ENCODE measurements at places on chromosomes 4 and X. TPM values are rescaled to one million over a fixed set of nuclear protein-coding genes. Genes with fewer than 3 reads are reported as not detected.

DNA sequence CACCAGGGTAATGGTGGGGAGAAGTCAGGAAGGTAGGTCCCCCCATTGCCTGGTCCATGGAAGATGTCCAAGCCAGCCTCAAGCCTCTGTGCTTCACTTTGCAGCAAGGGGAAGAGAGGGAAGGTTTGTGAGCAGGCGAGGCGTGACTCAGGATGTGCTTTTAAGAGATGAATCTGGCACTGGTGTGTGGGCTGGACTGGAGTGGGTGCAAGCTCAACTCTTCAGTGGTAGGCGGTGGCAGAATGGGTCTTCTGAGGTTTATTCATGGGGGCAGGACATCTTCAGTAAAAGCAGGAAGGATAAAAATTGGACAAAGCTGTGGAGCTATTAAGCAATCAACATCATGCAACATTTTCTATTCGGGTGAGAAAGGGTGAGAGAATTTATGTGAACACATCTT lies 19.4 kb downstream of the GPM6B start:
- no peak for DNase-seq

SPANXD gene
- not detected for total RNA-seq

- no peak for DNase-seq
Observed at GRCh38 chrX:6694977-6695376, 160.1 kb upstream of the VCX3A start.

DNA sequence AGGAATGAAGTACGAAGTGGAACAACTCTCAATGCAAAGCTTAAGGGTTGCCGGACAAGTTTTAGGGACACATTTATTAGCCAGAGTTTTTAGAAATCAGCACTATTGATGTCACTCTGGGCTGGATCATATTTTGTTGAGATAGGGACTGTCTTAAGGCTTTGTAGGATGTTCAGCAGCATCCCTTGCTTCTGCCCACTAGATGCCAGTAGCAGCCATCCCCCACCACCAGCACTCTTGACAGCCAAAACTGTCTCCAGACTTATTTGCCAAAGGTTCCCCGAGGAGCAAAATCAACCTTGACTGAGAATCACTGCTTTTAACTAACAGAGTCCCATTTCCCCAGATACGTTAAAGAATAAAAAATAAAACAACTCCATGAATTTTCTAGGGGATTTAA lies 1497.3 kb downstream of the STIM2 start:
- no peak for DNase-seq

GLRA3 gene
- total RNA-seq: not detected

F11 gene
- not detected for total RNA-seq

GPR173 gene
- total RNA-seq: 2.1 TPM

- no peak for DNase-seq
Observed at GRCh38 chr4:92658318-92658717, 354.6 kb downstream of the GRID2 start.

UBA6 gene
- total RNA-seq: 5.1 TPM

TENM3 gene
- 2.8 TPM for total RNA-seq

DNA sequence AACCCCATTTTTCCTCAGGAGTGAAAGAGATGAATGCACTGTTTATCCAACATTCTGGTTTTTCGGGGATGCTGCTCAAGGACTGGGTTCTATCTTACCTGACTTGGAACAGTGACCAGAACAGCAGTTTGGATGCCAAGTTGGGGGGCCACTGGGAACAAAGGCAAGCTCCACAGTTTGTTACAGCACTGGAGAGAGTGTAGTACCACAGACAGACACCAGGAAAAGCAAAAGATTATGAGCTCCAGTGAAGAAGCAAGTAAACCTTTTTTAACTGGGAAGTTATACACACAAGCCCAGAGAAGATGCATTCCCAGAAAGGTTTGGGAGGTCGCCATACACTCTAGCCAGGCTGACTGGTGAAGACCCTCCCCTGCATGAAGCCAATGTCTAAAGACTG lies 13.6 kb downstream of the C4orf36 start:
- DNase-seq: no peak

- no peak for DNase-seq
Observed at GRCh38 chr4:84291969-84292368, 207.1 kb downstream of the NKX6-1 start.

DNA sequence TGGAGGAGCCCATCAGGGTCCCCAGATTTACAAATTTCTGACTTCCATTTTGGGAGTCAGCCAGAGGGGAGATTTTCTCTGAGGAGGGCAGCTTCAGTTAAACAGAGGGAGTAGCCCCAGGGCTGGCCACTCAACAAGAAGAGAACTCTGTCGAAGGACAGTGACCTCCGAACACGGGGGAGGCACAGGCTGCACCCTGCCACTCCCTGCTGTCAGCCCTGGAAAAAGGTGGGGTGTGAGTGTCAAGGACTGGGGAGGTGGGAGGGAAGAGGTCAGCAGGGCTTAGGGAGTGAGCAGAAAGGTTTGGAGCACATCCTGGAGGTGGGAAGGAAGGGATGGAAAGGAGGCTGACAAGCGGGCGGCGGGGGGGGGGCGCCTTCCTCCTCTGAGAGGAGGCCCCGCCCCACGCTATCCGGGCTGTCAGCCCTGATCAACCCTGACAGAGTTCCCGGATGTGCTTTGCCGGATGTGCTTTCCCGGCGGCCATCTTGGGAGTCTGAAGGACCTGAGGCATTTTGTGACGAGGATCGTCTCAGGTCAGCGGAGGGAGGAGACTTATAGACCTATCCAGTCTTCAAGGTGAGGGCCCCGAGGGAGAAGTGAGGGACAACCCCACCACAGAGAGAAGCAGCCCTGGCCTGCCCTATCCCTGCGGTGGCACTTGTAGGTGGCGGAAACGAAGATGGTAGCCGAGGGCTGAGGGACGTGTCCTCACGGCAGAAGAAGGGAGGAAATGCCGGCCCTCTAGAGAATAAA lies at the start of gene MAGEC1:
Gene MAGEC1 (plus strand): TSS at position 495 of the 756 bp plus-strand sequence. CDS start 1,179 bp downstream, outside the sequence.
- DNase-seq: no peak

DNA sequence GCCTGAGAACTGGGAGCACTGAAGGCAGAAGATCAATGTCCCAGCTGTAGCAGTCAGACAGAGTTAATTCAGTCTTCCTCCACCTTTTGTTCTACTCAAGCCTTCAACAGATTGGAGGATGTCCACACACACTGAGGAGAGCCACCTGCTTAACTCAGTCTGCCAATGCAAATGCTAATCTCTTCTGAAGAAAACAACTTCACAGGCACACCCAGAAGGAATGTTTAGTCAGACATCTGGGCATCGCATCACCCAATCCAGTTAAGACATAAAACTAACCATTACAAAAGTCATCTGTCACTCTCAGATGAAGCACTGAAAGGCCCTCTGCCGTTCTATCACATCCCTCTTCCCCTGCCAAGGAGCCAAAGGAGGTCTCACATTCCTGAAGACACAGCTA lies 173.7 kb downstream of the CENPC start:
- no peak for DNase-seq

- DNase-seq: no peak
Observed at GRCh38 chrX:16897445-16897844, 27.3 kb upstream of the RBBP7 start.

SPANXN4 gene
- not detected for total RNA-seq

DNA sequence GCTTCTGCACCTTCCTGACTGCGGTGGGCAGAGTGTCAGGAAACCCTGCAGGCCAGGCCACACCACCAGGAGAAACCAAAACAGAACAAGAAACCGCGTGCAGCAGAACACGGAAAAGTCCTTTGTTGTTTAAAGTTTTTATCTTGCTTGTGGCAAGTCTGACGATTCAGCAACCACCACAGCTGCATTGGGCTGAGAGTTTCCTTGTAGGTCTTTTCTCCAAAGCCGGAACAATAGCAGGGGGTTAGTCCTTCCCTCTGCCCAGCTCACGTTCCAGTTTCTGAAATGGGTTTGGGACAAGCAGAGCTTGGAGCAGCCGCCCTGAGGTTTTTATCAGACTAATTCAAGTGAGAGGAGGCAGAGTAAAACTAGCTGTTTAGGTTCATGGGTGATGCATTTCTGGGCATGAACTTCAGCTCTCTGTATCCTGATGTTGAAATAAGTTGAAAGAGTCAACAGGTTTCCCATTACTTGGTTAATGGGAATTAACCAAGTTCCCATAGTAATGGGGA lies 216.9 kb downstream of the PTTG2 start:
- no peak for DNase-seq

- DNase-seq: peak; percentile 91
Observed at GRCh38 chr4:8393593-8394038, 46.9 kb downstream of the ACOX3 start.

- no peak for DNase-seq
Observed at GRCh38 chrX:54029529-54030143, 14.6 kb downstream of the PHF8 start.

DNA sequence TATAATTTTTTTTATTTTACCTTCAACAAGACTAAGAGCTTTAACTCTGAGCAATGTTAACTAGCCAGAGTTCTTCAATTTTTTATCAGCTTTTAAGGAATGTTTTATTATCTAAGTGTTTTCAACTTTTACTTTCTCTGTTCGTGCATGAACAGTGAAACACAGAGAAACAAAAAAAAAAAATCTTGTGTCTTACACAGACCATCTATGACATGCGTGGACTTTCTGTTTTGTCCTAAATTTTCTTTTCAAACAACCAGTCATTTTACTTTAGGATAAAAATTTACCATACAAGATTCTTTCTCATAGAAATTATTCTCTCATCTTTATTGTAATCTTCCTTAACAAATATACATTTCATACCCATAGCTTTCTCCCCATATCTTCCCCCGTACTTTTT lies 731.9 kb upstream of the PCDH10 start:
- DNase-seq: no peak

- no peak for DNase-seq
Observed at GRCh38 chr4:131547506-131547981, 1601.5 kb upstream of the PCDH10 start.

GRCh38 chr4:56656346-56656643 lies 24.8 kb downstream of the HOPX start:
- no peak for DNase-seq

GRCh38 chrX:153623310-153624029 lies 23.5 kb upstream of the DUSP9 start:
- peak; percentile 4 for DNase-seq

DNA sequence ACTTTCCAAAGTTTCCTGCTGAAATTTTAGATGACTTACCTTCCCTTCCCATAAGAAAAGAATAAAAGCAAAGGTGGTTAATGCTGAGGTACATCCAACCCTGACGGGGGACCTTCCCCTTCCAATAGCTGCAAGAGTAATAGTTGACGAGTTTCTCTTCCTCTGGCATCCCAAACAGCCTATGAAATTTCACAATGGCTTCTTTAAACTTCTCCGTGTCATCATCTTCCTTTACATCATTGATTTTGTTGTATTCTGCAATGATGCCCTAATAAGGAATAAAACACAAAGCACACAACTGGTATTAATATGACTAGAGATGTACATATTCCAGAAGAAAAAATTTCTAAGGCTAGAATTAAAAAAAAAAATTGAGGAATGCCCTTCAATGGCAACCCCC lies 76.6 kb downstream of the TBC1D9 start:
- no peak for DNase-seq

DNA sequence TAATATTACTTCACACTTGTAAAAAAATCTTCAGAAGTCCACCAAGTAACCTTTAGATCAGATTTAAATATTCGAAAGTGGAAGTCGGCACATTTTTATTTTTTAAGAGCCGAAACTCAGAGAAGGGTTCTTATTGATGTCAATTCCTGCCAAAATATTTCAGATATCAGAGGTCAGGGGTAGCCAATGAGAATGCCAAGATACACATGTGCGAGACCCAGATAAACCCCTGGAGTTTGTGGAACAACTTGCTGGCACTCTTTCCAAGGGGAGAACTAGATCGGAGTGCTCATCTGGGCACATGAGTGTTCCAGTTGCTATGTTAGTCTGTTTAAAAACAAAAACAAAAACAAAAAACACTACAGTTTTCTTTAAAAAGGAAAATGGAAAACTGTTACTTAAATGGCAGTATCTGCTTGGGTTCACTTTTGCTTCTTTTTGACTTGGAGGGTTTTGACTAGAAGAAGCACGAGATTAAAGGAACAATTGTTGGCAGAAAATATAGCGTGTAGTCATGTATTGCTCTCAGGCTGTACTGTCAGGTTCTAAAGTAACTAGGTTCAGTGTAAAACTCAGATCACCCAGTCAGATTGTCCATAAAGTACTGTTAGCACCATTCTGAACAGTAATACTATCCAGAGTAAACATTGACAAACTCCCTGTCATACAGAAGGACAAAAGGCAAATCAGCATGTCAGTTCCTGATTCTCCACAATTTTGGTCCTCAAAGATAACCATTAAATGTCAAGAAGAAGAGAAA lies 188.0 kb upstream of the PACRGL start:
- DNase-seq: no peak

- DNase-seq: no peak
Observed at GRCh38 chr4:78483811-78484210, 67.8 kb upstream of the ANXA3 start.

- DNase-seq: no peak
Observed at GRCh38 chr4:76012388-76012801, 5.1 kb upstream of the CXCL9 start.

DNA sequence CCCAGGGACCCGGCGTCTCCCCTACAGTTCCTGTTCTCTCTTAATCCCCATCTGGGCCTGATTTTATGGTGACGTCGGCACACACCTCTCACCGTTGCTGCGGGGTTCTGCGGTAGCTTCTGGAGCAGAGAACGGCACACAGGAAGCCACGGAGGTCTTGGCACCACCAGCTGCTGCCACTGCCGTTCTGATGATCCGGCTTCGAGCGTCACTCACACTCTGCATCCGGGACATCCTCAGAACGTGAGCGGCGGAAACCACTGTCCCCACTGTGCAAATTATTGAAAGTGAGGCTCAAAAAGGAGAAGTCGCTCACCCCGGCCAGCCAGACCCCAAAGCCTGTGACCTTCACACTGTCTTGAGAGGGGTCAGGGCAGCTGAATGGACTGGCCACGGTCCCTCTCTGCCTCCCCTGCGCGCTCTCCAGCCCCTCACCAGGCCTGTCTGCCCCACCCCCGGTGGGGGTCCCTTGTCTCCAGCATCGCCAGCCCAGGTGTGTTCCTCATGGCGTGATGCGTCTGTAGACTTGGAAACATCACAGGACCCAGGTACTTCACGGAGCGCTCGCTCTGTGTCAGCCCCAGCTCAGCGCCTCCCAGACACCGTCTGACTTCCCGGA lies 201.1 kb downstream of the AFAP1 start:
- DNase-seq: no peak
